ENCODE measurements at places on chromosomes 3 and 15.

GRCh38 chr3:119632829-119633228 is 27.6 kb downstream of the POPDC2 start:
- no peak for DNase-seq

DNA sequence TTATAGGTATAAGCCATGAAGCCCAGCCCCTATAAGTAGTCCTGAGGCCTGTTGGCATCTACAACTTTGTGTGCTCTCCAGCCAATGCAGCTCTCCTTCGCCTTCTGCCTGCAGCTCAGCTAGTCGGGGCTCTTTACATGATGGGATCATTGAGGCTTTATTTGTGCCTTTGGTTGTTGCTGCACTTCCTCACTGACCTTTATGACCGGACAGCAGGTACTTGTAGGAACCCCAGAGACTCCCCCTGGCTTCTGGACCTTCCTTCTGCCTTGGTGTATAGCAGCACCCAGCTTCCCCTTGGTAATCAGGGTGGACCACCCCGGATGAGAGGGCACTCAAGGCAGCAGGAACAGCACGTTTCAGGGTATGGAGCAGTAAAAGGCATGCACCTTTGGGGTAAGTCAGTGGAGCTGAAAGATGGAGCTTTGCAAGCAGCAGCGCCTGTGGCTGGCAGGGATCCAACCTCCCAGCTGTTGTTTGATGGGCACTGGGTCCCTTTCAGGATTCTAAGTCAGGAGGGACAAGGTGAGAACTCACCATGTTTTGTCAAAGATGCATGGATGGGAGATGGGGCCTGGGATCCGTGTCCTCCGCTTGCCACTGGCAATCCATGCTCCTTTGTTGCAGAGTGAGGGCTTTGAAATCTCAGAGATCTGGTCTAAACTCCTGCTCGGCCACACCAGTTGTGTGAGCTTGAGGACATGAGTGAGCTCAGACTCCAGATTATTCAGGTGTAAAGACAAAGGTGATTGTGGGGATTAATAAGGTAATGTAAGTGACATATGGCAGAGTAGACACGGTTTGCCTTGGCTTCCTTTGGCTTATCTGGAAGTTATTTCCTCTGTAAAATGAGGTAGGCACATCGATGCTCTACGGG is 65.1 kb upstream of the KLF13 start:
- no peak for DNase-seq

DNA sequence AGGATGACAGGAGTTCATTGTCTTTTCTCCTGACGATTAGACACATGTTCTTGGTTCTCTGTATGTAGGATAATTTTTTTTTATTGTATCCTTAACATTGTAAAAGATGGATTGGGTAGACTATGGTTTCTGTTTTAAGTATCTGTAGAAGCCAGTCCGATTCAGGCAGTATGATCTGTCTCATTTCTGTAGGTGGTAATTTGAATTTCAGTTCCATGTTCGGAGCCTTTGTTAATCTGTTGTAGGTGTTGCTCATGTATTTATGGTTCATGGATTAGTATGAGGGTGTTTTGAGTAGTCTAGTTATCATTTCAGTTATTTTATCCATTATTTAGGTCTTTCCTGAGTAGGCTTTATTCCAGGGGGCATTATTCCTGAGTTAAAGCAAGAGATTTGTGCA is 32.4 kb upstream of the MME start:
- DNase-seq, result no peak

GRCh38 chr3:62859203-62859791 is 15.9 kb downstream of the CADPS start:
- no peak for DNase-seq

GRCh38 chr15:68615301-68615700 is 36.5 kb downstream of the CORO2B start:
- no peak for DNase-seq

- DNase-seq, result no peak
Measured at GRCh38 chr3:89038869-89039268, 68.6 kb upstream of the EPHA3 start.

DNA sequence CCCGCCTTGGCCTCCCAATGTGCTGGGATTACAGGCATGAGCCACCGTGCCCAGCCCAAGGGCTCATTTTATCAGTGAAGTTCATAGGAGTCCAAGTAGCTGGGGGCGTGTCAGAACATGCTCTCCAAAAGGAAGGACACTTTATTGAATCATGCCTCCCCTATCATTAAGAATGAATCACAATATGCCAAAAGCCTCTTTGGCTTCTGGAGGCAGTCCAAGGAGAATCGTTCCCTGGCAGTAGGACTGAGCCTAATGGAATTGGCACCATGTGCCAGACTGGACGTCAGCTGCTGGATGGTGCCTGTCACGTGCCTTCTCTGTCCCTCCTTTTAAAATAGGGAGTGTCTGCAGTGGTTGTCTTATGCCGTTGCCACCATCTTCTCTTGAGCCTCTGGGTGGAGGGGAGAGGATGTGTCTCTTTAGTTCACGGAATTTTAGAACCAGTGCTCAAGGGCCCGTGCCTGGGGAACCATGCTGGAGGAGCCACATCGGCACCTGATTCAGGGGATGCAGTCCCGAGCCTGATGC is 234.7 kb upstream of the LYSMD4 start:
- no peak for DNase-seq

- no peak for DNase-seq
Measured at GRCh38 chr3:39641274-39641673, 168.1 kb upstream of the MYRIP start.

DNA sequence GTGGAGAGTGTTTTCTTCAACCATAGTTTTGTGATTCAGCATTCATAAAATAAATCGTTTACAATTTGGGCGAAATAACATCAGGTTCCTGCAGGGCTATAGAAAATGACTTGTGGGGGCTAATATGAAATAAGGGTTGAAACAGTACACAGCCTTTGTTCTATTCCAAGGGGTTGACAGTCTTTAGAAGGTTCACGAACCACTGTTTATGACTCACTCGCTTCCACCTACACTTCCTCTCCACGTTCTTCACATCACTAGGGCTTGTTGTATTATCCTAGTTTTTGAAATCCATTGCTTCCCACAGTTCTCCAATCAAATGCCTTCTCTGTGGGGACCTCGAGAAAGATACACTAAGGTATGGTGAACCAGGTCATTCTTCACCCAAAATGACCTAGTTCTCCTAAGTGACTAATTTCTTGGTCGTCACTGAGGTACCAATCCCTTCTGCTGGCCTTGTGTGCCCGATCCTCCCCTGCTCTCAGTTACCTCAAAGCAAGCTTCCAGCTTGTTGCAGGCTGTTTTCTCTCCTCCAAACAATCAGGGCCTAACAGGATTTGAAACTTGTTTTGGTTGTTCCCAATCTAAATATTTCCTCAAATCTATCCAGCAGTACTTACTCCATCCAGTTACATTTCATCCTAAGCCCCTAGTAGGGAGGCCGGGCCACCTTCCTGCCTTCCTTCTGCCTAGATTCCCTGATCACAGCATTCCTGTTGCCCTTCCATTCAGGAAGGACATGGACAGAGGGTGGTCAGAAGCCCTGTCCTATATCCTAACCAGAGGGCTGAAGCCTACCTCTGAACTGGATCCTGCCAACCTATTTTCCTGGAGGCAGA is 23.1 kb upstream of the TBL1XR1 start:
- DNase-seq, result no peak

DNA sequence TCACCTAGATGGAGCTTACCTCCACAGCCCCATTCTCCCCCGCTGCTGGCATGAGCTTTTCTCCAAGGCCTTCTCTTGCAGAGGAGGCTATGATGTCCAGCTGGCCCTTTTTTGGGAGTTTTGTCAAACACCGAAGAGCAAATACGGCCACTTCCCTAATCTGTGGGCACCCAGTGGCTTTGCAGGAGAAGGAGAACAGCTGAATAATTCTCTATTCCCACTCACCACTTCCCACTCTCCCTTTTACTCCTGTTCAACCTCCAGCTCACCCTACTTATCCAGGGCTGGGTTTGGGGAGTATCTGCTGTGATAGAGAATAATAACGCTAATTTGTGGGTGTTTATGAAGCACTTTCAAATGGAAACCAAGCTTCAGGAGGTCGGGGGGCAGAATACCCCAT is 93.0 kb downstream of the AAGAB start:
- DNase-seq, result no peak

DNA sequence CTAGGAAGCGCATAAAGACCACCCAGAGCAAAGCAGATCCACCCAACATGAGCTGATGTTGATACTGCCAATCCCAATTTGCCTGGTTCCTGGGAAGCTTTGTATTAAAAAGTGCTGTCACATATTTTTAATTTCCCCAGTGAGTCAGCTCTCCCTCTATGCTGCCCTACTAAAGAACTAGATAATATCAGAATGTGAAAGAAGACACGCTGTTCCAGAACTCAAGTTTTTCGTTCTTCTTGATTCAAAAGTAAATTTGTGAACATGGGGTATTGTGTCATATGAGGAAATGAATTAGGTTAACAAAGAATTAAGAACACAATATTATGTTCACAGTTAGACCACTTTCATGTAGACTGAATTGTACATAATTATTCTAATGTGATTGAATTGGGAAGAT is 734.2 kb upstream of the ALCAM start:
- no peak for DNase-seq

DNA sequence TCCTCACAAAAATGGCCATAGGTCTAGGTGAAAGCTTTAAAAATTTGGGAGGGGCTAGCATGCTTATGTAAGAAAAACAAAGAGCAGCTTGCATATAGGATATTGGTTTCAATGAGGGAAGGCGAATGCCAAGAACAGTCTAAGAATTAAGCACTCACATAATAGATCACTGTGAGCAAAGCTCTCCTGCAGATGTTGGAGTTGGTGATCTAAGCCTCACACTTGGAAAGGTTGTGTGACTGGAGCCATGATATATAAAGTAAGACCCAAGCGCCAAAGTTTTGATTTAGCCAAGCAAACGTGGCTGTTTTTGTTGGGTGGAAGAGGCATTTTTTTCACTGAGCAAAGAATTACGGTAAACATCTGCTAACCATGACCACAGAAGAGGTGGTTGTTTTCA is 237.5 kb downstream of the FOXP1 start:
- DNase-seq, result no peak

DNA sequence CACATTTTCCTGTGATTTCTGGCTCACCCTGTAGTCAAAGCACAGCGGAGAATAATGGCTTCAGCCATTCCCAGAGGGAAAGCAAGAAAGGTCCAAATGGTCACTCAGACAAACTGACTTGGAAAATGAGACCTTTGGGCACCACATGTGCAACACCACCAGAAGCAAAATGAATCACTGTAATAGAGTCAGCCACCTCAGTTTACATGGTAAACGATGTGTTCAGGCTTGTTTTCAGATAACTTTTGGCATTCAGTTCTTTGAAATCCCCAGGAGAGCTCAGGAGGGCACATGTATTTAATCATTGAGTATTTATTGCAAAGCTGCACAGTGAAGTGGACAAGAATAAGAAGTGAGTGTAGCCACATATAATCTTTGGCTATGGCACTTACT is 38.4 kb upstream of the ALCAM start:
- DNase-seq, result no peak

DNA sequence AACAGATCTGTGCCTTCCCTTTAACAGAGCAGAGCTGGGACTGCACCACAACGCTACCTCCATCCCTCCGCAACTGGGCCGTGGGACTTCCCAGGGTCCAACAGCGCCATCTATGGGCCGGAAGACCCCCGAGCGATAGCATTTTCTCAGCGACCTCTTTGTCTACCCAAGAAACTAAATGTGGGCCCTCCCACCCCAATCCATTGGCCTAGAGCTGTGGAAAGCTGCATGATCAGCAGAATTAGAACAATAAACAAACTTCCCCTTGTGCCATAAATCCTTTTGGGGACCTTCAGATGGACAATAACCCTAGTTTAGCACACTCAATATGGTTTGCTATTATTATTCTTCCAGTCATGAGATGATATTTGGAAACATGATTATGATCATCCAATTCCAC is 74.8 kb upstream of the NTRK3 start:
- peak; percentile 8 for DNase-seq

DNA sequence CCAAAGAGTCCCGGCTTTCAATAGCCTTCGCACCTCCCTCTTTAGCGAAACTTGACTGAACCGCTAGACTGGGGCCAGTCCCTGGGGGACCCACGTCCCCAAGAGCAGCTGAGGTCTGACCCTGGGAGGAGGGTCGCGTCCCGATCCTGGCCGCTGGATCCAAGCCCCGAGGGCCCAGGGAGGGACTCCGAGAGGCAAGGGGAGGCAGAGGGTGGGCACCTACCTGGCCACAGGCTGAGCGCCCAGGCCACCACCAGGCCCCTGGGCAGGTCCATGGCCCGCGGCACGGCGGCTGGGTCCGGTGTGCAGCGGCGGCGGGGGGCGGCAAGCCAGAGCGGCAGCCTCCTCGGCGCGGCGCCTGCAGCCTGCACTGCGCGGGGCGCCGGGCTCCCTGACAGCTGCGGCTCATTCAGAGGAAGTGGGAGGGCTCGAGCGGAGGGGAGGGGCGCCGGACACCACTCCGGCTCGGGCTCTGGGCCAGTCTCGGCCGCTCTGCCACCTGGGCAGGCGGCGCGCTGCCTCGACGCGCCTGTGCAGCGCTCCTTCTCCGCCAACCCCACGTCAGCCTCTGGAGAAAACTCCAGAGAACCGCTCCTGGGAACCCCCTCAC is at the start of gene ITGA11:
ITGA11 (minus strand) TSS at position 372 of the 610 bp plus-strand sequence; CDS start at position 275, 97 bp downstream.
- DNase-seq, result no peak

DNA sequence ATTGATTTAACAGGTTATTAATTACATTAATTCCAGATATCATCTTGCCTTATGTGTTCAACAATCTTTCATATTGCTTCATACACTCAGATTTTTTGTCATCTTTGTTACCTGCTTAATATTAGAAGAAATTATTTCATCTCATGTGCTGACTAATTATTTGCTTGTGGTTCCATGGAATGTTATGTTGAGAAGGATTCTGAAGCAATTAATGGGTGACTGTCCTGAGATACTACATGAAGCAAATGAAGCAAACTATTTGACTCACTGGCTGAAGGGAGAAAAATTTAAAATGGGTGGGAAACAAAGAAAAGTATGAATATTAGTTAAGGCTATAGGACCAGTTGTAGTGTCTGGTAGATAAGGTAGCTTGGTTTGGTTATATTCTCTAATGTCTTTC is 443.8 kb upstream of the EPHA6 start:
- no peak for DNase-seq

DNA sequence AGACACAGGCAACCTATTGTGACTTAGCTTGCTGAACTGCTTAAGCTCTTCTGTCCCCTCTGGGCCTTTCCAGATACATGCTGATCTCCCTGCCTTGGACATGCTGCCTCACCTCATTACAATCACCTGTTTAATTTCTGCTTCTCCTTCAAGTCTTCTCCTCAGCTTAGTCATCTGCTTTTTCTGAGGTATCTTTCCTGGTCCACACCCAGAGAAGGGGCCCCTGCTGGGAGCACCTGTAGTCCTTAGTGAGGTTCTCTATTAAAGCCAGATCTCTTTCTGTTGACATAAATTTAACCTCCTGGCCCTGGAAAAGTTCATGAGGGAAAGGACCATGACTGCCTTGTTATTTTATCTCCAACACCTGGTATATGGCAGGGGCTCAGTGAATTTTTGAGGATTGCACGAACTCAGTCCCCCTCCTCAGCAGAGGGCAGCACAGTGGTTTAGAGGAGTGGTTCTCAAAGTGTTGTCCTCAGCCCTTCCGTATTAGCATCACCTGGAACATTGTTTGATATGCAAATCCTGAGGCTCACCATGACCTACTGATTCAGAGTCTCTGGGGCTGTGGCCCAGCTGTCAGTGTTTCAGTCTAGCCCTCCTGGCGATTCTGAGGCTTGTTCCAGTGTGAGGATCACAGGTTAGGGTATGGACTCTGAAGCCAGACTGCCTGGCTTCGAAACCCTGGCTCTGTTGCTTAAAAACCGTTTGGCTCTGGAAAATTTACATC is 12.7 kb downstream of the COL6A6 start:
- no peak for DNase-seq

- no peak for DNase-seq
Measured at GRCh38 chr3:195312714-195313113, 41.8 kb upstream of the XXYLT1 start.

GRCh38 chr3:115855911-115856310 is 232.6 kb downstream of the GAP43 start:
- no peak for DNase-seq

GRCh38 chr3:32125012-32125411 is 18.6 kb downstream of the GPD1L start:
- no peak for DNase-seq
